ENCODE measurements at places on chromosomes 1 and 21.

GRCh38 chr1:11417162-11417561, 61.8 kb upstream of the DISP3 start:
- no peak for DNase-seq

GRCh38 chr1:114755006-114755931, 2.5 kb downstream of the CSDE1 start:
- DNase-seq: no peak

- no peak for DNase-seq
Observed at GRCh38 chr1:118118469-118118868, 66.6 kb downstream of the SPAG17 start.

DNA sequence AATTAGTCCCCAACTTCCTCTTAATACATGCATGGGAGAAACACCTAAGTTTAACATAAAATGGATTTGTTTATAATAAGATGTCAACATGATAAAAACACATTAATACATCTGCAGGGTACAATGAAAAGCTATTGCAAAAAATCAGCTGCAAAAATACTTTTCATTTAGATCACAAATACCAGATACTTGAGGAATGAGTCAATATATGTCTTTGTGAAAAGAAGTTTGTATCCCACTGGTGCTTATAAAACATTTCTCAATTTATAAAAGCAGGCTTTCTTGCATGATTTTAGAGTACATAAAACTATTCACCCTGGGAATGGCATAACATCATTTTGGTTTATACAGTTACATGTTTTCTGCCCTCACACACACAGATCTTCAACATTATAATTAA, 18.6 kb upstream of the PRKAA2 start:
- no peak for DNase-seq

DNA sequence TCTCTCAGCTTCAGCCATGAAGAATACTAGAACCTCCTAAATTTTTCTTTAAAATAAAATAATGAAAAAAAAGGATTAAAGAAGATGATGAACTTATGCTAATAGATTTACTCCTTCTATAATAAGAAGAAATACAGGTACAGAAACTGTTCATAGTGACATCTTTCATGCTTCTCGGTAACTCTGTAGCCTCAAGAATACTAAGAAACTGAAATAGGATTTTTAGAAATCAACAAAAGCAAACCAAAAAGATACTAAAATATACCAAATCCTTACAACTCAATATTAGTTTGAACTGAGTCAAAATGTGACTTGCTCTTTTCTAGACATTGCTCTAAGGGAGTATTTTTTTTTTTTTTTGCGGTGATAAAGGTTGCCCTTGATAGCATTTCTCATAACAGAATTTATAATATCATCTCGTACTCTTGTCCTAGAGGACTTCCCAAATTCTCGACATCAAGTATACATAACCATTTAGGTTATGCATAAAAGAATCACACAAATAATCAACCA, 42.8 kb downstream of the ZZZ3 start:
- DNase-seq: no peak

- no peak for DNase-seq
Observed at GRCh38 chr1:54007613-54008012, 10.4 kb downstream of the LDLRAD1 start.

- DNase-seq: no peak
Observed at GRCh38 chr1:234533975-234534876, 55.2 kb upstream of the TARBP1 start.

GRCh38 chr1:28921286-28921869, 7.0 kb downstream of the EPB41 start:
- no peak for DNase-seq

- DNase-seq: peak; percentile 12
Observed at GRCh38 chr1:190453550-190453949, 24.1 kb downstream of the BRINP3 start.
